ENCODE measurements at places on chromosomes 7 and 10.

- no peak for DNase-seq
Observed at GRCh38 chr10:73183667-73184281, 15.9 kb downstream of the FAM149B1 start.

GRCh38 chr7:333393-333764, 43.4 kb downstream of the FOXL3 start:
- no peak for DNase-seq

DNA sequence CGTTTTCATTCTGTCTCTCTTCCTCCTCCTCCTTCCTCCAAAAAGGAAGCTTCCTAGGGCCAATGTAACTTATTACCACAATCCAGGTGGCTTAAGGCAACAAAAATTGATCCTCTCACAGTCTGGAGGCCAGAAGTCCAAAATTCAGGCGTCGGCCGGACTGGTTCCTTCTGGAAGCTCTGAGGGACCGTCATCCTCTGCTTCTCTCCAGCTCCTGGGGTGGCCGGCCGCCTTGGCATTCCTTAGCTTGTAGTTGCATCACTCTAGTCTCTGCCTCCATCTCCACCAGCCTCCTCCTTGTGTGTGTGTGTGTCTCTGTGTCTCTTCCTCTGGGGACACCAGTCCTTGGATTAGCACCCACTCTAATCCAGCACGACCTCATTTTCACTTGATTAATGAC, 89.0 kb upstream of the NPTX2 start:
- DNase-seq: no peak

GRCh38 chr7:133155146-133155545, 73.3 kb upstream of the CHCHD3 start:
- DNase-seq: no peak

GRCh38 chr7:12570534-12571461, at the start of gene SCIN:
TSS of gene SCIN (plus strand) at chr7:12570720. CDS start at chr7:12570787, 67 bp downstream.
- DNase-seq: peak; percentile 52

DNA sequence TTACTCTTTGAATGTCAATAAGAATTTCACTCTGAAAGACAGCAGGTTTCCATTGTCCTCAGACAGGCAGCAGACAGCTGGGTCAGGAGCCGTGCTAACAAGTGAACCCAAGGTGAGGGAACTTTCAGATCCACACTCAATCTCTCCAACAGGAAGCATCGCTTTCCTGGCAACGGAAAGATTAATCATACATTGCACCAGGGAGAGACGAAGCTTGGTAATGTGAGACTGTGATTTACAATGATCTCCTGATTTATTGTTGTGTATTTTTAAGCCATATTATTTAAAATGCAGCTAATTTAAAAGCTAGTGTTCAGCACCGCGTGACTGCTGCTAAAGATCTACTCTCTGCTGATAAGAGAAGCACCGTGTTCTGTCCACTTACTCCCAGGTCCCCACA, 17.5 kb upstream of the NOM1 start:
- DNase-seq: no peak

DNA sequence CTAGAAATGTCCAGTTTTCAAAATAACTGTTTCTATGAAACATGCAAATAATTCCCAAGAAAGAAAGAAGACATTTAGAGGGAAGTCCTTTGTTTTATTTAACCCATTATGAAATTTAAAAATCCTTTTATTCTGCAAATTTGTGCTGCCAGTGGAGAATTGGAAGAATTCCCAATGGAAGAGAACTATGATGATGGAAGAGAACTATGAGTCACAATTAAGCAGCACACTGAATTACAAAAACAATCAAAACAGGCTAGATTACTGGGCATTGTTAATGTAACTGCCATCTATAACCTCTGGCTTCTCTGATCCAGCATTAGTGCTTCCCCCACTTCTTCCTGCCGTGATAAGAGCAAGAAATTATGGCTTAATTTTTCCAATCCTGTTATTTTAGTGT, 126.2 kb upstream of the FEZF1 start:
- no peak for DNase-seq

- no peak for DNase-seq
Observed at GRCh38 chr7:121474301-121474673, 78.2 kb upstream of the FAM3C start.

GRCh38 chr10:63208986-63209385, 75.9 kb downstream of the NRBF2 start:
- DNase-seq: no peak

DNA sequence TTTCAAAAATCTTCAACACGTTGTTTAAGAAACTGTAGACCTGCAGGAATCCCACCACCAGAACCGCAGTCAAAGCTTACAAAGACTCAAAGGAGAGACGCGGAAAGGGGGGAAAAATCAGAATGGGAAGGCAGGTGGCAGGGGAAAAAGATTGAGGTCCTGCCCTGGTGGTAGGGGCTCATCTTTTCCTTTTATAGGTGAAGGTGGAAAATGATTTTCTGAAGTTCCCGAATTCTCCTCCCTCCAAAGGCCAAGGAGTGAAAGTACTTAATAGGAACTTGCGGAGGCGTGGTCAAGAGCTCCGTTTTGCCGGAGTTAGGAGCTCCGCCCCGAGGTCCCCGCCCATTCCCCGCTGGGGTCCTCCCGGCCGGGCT, 724 bp downstream of the BBIP1 start:
- no peak for DNase-seq

GRCh38 chr7:101299511-101300464, 21.8 kb downstream of the IFT22 start:
- DNase-seq: no peak

DNA sequence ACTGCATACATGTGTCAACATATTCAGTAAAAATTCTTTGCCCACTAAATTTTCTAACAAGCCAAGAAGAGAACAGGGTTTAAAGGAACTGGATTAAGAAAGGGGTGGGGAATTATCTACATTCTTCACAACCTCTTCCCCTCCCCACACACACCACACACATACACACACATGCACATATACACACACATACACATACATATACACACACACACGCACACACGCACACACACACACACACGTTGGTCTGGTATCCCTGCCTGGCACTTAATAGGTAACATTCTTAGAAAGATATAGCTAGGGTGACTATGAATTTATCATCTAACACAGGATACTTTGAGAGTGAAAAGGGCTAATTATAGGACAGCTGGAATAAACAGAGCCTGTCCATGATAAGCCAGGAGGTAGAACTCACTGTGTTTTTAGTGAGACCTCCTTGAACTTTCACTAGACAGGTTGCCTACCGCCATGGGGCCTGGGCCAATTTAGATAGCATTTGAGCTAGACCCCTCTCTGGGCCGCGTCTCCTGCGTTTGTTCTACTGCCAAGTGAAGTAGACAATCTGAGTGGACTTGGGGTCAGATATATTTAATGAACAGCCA, 33.1 kb upstream of the EPC1 start:
- DNase-seq: no peak

DNA sequence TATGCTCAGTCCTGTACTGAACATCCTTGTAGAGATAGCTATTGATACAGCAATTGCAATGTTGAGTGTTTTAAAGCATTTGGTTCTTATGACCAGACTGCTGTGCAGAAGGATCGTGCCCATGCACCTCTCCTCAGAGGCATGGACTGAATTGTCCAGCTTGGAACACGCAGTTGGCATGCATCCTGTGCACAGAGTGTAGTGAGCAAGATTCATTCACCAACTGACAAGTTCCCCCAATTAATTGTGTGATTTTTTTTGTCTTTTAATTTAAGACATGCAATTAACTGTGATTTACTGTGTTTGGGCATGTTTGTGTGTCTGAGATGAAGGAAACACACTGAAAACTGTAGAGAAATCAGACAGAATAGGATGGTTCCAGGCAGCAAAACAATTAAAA, 323.7 kb downstream of the CDK14 start:
- DNase-seq: no peak

- no peak for DNase-seq
Observed at GRCh38 chr7:80708123-80708522, 69.7 kb downstream of the CD36 start.

DNA sequence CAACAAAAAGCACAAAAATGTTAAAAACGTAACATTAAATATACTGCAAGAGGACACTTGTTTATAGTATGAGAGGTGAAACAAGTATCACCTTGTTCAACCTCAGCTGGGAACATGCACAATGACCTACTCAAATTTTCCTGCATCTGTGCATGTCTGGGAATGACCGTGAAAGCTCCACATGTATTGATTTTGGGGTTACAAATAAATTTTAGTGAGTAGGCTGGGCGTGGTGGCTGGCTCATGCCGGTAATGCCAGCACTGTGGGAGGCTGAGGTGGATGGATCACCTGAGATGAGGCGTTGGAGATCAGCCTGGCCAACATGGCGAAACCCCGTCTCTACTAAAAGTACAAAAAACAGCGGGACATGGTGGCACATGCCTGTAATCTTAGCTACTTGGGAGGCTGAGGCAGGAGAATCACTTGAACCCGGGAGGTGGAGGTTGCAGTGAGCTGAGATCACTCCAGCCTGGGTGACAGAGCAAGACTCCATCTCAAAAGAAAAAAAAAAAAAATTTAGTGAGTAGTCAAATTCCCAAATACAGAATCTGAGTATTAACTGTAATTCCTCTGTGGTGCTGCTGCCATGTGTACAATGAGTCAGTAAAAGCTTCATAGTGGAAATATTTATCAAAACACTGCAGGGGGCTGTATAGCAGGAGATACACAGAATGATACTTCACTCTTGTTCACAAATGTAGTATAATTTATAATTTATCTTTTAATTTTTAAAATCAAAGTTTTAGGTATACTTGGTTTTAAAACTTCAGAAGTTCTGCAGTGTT, 41.1 kb downstream of the SUGCT start:
- DNase-seq: no peak

DNA sequence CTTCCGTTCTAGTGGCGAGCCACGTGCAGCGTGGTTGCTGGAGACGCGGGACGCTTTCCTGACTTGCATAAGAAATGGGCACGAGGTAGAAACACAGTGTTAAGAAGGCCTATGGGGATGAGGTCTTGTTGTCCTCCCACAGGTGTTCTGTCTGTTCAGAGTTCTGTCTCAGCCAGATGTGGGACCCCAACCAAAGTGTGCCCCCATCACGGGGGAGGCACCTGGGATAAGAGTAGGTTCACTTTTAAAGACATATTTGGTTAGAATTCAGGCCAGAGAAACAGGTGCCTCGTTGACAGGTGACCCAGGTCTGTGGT, 56.0 kb upstream of the PITRM1 start:
- no peak for DNase-seq

DNA sequence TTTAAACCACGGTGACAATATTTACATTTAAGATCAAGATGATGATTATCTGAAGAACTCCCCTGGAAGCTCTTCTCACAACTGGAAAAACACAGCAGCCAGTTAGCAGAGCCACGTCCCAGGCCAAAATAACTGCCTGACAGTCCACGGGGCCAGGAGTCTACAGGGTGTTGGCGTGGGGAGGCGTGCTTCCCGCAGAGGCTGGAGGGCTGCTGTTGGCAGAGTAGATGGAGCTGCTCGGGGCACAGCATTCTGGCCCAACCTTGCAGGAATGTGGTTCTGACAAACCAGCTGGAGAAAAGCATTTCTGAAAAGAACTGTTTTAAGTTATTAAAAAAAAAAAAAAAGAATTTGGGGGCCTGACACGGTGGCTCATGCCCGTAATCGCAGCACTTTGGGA, 177.9 kb downstream of the EBF3 start:
- DNase-seq: no peak

GRCh38 chr10:71069909-71070666, 142.3 kb upstream of the UNC5B start:
- no peak for DNase-seq

DNA sequence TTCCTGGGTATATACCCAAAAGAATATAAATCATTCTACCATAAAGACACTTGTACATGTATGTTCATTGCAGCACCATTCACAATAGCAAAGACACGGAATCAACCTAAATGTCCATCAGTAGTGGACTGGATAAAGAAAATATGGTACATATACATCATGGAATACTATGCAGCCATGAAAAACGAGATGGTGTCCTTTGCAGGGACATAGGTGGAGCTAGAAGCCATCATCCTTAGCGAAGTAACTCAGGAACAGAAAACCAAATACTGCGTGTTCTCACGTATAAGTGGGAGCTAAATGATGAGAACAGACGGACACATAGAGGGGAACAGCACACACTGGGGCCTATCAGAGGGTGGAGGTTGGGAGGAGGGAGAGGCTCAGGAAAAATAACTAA, 183.7 kb upstream of the CELF2 start:
- no peak for DNase-seq

- no peak for DNase-seq
Observed at GRCh38 chr7:92546856-92547497, 18.4 kb downstream of the RBM48 start.

GRCh38 chr7:44068054-44068453, 2.7 kb upstream of the PGAM2 start:
- no peak for DNase-seq

GRCh38 chr7:45524445-45524844, 49.7 kb upstream of the ADCY1 start:
- no peak for DNase-seq

- DNase-seq: no peak
Observed at GRCh38 chr7:72097226-72097625, 314.9 kb downstream of the CALN1 start.

DNA sequence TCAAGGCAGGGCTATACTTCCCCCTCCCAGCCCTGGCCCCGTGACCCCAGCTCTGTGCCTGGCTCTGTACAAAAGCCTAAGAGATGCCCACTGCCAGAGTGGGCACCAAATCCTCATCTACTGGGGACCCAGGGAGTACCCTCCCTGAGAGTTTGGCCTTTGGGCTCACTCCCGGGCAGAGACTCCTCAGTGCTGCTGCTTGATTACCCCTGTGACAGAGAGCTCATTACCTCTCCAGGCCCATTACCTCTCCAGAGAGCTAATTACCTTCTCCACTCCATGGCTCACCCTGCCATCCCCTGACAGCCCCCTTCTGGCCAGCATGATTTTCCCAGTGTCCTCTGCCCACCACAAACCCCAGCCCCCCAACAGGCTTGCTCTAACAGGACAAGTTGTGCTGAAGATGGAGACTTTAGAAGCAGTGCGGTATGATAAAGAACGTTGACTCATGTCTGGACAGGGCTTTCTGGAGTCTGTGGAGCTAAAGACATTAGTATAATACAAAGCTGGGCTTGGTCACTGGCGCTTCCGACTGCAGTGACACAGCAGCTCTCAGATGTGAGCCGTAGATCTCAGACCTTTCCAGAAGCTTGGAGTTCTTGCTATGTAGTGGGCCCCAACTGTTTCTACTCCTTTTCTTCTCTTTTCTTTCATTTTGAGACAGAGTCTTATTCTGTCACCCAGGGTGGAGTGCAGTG, 111.3 kb upstream of the KCTD7 start:
- no peak for DNase-seq

Data from activated naive CD8-positive, alpha-beta T cell treated with anti-CD3 and anti-CD28 coated beads, Interleukin-2, amount 10 ng/mL, durations not matched to agents 7 days and 5 days (primary cell).